Right renal cortex interstitium (tissue), 3 donors: ENCODE measurements at places on chromosomes 7 and 10. TPM values are rescaled to one million over a fixed set of nuclear protein-coding genes. Genes with fewer than 3 reads are reported as not detected.
A peak's percentile ranks its signal among the peaks of the same experiment; 100 is the strongest.

DNA sequence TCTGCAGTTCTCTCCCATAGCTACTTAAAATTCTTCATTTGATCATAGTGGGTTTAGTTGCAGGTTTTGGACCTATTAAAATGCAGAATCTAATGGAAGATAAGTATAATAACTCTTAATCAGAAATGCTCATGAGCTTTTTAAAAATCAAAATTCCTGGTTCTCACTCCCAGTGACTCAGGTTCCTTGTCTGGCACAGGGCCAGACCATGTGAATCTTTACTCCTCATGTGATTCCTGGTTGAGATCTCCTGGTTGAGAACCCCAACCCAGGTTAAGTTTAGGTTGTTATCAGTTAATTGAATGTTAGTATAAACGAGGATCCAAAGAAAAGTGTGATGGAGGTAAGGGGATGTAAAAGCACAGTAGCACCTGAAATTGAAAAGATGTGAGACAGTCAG is 17.5 kb upstream of the TRUB1 start:
- no peak for DNase-seq

GRCh38 chr10:71543608-71544170 is 147.0 kb downstream of the CDH23 start:
- no peak for DNase-seq

- no peak for DNase-seq
Observed at GRCh38 chr7:112157072-112157471, 49.1 kb downstream of the DOCK4 start.

DNA sequence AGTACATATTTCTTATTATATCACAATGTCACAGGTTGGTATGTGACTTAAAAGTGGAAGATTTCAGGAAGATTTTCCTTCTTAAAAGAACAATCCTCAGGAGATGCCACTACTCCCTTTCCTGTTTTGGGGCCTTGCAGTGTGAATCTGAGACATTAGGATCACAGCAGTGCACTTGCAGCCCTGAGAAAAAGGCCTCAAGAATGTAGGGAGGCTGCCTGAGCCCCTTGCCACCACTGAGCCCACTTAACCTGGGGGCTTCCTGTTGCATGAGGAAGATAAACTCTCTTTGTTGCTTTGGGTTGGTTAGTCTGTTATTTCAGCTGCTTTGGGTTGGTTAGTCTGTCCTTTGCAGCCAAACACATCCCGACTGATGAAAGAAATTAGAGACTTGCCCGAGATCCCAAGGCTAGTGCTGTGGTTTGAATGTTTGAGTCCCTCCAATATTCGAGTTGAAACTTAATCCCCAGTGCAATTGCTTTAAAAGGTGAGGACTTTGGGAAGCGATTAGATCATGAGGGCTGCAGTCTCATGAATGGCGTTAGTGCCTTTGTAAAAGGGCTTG is 151.3 kb upstream of the SP4 start:
- no peak for DNase-seq

DNA sequence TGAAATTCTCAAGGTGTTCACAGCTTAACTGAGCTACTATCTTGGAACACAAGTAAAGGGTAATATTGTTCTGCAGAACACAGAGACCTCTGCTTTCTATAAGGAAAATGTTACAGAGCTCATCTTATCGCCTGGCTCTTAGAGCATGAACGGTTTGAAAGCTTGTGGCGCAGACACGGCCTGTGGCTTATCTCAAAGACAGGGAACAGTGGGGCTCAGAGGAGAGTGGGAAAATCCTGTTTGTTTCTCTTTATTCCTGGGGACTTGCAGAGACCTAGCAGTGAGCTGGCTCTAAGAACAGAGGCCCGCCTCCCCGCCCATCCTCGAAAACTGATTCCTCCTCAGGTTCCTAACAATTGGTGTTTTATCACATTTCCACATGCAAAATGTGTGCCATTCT is 131.7 kb downstream of the EMX2 start:
- DNase-seq: no peak

DNA sequence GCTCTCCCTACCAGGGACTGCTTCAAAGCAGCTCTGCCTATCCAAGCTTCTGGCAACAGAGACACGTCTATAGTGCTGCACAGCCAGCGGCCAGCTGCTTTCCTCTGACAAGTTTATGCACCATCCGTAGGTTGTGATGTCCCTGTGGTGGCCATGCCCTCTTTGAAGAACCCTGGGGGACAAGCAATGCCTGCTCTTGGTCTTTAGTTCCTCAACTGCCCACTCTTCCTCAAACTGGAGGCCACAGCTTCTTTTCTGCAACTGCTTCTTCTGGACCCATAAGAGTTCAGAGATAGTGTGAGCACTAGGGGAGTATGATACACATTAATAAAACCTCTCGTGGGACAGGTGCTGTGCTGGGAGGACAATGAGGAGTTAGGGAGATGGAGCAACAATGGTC is 164.9 kb downstream of the ELMO1 start:
- DNase-seq: no peak

DNA sequence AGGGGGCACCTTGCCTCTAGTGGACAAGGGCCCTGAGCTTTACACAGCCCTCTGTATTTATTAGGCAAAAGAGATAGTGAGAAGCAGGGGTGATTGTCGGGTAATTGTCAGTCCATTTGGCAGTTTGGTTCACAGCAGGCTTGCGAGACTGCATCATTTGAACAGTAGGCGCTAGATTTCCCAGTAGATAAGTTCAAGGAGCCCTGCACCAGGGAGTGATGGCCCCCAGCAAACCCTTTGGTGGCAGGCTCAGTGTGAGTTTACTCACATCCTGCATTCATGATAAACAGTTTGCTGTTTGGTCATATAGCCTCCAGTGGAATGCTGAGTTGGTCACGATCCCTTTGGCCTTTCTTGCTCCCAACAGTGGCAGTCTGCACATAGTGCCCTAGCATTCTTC is 59.4 kb downstream of the MARCHF5 start:
- no peak for DNase-seq

DNA sequence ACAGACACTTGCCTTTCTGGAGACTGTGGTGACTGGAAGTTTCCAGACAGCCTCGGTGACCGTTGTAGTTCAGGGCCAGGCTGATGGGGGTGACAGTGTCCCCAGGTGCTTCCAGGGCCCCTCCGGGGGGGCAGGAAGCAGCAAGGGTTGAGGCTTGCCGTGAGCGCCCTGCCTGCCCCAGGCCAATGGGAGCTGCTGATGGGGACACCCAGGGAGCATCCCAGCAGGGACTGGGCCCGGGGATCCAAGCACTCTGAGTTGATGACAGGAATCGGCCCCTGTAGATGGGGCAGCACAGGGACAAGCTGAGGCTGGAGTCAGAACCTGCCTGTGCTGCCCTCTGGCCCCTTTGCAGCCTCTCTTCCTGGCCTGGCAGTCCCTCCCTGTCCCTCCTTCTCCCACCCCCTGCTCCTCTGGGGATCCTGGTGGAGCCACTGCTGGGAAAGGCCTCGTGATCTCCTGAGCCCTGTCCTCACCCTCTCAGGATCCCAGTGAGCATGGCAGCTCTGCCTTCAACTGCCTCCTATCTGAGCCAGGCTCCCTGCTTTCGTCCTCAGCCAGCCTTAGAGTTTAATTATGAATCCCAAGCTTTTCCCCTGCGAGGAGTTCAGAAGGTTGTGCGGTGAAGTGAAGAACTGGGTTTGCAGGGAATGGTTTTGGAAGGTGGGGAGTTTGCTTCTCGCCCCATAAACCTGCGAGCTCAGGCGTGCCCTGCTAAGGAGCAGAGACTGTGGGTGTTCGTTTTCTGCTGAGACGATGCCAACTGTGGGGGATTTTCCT is 84.7 kb downstream of the ADCY1 start:
- DNase-seq: peak; percentile 29

- DNase-seq: no peak
Observed at GRCh38 chr10:24777196-24777595, 53.5 kb upstream of the ARHGAP21 start.

GRCh38 chr10:63416376-63416775 is 49.4 kb downstream of the JMJD1C start:
- no peak for DNase-seq

DNA sequence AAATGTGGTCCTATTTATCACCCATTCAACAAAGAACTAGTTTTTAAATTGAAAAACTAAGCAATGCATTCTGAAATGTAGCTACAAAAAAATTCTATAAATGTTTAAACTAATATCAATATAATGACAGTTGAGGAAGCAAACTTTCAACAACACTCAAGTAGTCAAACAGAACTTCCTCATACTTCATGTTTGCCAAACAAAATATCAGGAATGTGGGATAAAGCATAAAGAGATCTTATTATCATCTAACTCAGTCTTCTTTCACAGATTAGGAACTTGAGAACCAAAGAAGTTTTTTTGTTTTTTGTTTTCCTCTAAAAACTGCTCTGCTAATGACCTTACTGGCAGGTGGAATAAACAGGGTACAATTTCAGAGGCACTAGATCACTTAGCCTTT is 116.2 kb downstream of the JAZF1 start:
- no peak for DNase-seq

DNA sequence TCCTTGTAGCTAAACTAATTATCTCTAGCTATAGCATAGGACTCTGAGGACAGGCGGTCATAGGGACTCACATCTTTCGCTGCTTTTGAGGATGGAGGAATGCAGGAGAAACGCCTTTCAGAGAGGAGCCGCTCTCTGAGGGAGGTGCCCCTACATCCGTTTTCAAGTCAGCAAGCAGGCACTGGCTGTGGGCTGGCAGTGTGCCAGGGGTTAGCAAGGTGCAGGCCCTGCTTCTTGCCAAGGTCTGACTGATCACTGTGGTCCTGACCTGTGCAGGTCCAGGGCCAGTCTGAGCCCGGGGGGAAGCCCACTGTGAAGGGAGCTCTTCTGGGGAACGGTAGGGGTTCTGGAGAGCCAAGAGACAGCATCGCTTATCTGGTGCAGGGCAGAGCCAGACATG is 89.4 kb downstream of the SH3PXD2A start:
- no peak for DNase-seq

MRLN gene
- 0.94 TPM for polyA plus RNA-seq

DNA sequence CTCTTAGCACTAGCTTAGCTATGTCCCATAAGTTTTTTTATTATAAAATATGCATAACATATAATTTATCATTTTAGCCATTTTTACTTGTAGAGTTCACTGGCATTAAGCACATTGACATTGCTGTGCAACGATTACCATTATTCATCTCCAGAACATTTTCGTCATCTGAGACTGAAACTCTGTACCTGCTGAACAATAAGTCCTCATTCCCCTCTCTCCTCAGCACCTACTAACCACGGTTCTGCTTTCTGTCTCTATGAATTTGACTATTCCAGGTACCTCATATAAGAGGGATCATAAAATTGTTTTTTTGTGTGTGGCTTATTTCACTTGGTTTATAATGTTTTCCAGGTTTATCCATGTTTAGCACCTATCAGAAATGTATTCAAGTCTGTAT is 64.1 kb downstream of the SHOC2 start:
- DNase-seq: no peak

DNA sequence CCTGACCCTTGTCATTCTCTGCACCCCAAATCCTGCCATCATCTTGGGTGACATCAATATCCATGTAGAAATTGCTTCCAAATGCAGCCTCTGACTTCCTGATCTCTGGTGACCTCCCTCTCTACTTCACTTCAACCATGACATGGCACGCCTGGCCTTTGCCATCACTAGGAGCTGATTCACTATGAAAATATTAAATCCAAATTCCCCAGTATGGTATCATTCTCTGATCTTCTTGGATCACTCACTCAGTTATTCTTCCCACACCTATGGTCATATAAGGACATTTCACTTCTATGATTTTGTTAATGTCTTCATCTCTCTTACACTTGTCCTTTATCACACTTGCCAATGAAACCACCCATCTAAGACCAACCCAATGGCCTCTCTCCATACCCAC is 73.7 kb upstream of the ODAD2 start:
- no peak for DNase-seq

DNA sequence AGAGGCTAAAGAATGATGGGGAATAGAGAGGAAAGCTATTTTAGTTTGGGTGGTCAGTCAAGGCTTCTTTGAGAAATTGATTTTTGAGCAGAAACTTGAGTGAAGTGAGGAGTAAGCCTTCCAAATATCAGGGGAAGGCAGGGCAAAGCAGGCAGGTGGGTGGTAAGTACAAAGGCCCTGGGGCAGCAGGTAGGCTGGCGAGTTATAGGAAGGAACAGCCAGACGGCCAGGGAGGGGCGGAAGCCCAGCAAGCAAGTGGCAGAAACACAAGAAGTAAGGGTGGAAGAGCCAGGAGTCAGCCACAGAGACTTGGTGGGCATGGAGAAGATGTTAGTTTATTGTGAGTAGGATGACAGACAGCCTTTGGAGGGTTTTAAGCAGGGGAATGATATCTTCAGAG is 34.9 kb downstream of the VWA2 start:
- no peak for DNase-seq

PBLD gene
- polyA plus RNA-seq: 85.1 TPM

DNA sequence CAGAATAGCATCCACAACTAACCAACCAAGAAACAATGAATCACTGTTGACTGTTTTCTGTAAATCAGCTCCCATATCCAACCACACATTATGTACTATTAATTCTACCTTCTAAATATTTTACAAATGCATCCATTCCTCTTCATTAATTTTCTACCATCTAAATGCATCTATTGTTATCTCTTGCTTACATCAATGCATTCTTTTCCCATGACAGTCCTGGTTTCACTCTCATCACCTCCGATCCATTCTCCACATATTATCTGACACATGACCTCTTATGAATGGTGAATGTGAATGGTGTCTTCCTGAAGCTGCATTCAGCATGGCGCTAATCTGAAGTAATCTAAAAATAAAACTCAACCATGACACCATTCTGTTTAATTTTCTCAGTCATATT is 153.8 kb upstream of the CALCR start:
- no peak for DNase-seq

DNA sequence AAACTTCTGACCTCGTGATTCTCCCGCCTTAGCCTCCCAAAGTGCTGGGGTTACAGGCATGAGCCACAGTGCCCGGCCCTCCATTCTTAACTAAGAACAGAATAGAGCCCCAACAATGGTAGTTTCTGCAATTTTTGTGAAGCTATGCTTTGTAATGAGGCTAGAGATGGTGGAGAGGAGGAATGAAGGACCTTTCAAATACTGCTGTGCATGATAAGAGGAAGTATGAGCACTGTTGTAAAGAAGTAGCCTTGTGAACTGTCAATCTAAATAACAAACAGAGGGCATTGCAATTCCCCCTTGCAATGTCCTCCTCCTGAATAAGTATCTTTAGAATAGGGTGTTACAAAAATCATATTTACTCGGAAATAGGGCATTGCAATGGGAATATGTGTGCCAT is 70.2 kb downstream of the EVX1 start:
- DNase-seq: no peak

CLDN4 gene
- polyA plus RNA-seq: 91.4 TPM

DNA sequence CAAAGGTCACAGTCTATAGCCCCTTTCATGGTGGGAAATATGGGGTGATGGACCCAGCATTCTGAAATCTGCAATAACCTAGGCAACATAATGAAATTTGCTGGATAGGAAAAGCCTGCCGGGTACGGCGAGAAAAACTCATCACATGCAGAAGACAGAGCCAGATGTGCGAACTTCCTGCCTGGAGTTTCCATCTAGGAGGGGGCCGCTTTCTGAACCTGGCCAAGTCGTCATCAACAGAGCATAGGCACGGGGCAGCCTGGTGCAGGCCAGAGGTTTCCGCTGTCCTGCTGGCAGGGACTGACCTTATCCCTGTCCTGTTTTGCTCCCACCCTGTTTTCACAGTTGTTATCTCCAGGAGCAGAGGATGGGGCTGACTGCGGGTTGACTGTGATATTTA is 27.4 kb downstream of the CCDC3 start:
- DNase-seq: no peak

GRCh38 chr7:27235387-27236311 is 7.0 kb upstream of the EVX1 start:
- DNase-seq: no peak

NUDT13 gene
- 5.2 TPM for polyA plus RNA-seq
